ENCODE measurements at places on chromosomes 7 and 10.

DNA sequence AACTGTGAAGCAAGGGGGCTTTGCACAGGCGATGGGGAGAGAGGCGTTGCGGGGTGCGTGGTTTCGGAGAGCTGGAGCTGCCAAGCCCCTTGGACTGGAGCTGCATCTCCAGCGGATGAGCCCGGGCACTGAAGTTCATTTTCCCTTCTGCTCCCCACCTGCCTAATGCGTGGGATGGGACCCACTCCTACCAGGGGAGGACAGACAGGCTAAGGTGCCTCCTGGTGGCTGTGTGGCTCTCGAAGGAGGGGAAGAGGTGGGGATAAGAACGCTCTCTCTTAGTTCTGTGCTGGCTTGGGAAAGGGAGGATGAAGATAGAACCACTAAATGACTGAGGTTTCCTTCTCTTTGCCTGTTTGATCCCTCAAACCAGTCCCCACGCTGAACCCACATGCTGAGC, 177.6 kb upstream of the PITRM1 start:
- ATAC-seq = no peak

GRCh38 chr10:10642751-10643150, 374.9 kb upstream of the CELF2 start:
- ATAC-seq = peak; percentile 61

- no peak for ATAC-seq
Observed at GRCh38 chr7:135998081-135998480, 20.9 kb upstream of the MTPN start.

DNA sequence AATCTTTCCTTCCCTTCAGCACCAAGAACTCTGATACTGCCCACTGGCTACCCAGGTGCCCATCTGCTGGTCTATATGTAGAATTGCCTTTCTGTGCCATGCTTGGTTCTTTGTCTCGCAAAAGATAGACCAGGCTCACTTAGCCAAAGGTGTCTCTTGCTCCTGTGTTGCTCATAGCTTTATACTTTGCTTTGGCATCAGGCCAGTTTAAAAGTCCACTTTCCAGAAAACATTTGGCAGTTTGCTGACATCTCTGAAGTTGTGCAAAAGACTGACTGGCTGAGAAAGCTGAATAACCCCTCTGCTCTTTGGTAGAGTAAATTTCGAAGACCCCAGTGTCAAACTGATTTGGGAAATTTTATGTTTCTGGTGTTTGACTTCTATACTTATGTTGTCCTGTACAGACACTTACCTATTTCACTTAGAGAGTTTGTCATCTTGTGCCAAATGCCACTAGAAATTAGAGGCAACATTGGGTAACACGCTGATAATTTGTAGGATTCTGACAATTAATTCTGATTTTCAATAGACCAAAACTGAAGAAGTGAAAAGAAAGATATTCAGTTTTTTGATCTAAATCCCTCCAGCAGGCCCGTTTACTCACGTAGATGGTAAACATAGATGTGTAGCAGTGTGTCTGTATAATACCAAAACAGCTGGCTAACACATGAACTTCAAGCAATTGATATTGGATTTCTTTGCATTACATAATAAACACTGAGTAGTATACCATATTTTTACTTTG, 91.1 kb downstream of the CPED1 start:
- ATAC-seq = no peak

- no peak for ATAC-seq
Observed at GRCh38 chr7:151286148-151286547, 37.7 kb upstream of the SMARCD3 start.

GRCh38 chr7:158066085-158066484, 521.5 kb downstream of the PTPRN2 start:
- no peak for ATAC-seq

DNA sequence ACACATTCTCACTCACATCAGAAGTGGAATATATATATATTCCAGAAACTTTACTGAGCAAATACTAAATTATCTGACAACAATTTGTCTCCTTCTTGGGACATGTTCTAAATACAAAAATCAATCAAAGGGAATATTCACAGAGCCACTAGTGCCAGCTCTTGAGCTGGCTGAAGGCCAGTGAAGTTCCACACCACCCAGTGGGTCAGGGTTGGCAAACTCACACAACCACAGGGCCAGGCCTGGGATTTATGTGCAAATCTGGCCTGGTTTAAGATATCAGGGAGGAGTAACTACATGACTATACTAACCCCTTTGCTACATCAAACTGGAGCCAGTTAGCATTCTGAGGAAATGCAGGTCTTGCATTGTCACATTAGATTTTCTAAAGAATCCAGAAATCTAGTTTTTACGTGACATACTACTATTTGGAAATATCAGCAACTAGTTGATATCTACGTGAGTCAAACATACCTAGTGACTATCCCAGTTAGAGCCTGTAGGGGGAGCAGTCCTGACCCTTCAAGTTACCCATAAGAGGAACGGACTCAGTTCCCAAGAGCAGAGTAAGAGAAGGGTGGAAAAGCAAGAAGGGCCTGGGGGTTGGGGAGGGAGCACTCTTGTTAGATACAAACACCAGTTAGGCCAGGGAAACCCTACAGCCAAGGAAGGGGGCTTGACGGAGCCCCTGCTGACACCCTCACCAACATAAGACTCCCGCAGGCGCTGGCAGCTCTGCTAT, 600.4 kb downstream of the KCNMA1 start:
- ATAC-seq = no peak

- ATAC-seq = no peak
Observed at GRCh38 chr10:117519879-117520278, 22.7 kb upstream of the EMX2 start.

Data from gastroesophageal sphincter (tissue), 4 donors.